ENCODE measurements at places on chromosomes 7 and 10. TPM values are rescaled to one million over a fixed set of nuclear protein-coding genes. Genes with fewer than 3 reads are reported as not detected.
A peak's percentile ranks its signal among the peaks of the same experiment; 100 is the strongest.

The SSC4D gene
- 0.55 TPM for total RNA-seq

DNA sequence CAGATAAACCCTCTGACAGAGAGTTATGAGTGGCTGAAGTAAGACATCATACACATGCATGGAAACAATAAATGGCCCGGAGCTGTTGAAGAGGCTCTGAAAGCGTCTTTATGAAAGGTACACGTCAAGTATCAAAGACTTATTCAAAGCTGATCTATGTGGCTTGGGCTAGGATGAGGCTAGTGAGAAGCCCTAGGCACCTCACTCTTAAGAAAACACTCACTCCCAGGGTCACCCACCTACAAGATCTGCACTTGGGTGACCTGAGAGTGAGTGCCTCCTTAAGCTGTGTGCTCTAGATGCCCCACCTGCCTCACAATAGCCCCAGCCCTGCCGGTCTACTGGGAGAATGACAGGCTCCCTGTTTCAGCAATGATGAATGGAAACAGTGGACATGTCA is 1.1 kb upstream of the GIMAP1 start:
- no peak for DNase-seq

GRCh38 chr7:121301446-121302213 is 27.2 kb upstream of the WNT16 start:
- DNase-seq = no peak

DNA sequence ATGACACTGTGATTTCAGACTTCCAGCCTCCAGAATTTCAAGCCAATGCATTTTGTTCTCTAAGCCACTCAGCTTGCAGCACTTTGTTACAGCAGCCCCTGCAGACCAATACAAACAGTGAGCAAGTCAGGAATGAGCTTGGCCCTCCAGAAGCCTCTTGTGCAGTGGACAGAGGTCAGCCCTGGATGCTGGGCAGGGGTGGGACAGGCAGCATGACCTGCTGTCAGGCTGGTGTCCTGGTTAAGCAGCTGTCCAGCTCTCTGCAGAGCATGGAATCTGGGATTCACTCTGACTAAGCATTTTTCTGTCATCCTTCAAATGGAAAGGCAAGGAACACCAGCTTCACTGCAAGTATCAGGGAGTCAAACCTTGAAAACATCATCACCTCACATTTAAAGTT is 85.5 kb upstream of the GDF10 start:
- no peak for DNase-seq

GRCh38 chr10:24952143-24952706 is at the start of gene PRTFDC1:
Gene PRTFDC1 (minus strand): TSS chr10:24952606. CDS start chr10:24952575, 31 bp downstream.
- peak; percentile 69 for DNase-seq

- no peak for DNase-seq
Observed at GRCh38 chr10:67807855-67808456, 30.0 kb downstream of the DNAJC12 start.

DNA sequence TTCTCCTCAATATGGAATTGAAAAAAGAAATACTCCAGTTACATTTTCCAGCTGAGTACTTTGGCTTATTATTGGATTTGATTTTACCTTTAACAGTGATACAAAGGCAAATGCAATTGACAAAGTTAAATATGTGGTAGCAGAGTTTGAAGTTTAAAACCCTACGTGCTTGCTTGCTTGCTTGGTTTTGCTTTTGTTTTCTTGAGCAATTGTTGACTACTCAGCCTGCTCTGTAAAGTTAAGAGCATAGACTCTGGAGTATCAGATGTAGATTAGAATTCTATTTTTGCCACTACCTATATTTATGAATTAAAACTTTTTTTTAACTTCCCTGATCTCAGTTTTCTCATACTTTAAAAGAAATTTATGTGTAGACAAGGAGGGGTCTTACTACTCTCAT is 51.4 kb downstream of the PCDH15 start:
- DNase-seq = no peak

GRCh38 chr10:93958834-93959233 is 34.9 kb upstream of the PLCE1 start:
- DNase-seq = no peak

Data from left ventricle myocardium superior (tissue), 1 donor.